Fibroblast of lung (primary cell): ENCODE measurements at places on chromosomes 2 and 18.

- peaks cover 21% of the 10 kb centered on the region for H3K4me1 ChIP-seq
- no peak overlapping the region for H3K4me3 ChIP-seq
- H3K36me3 ChIP-seq: peaks cover 13% of the 10 kb centered on the region
- no peaks in the 10 kb centered on the region for H3K27me3 ChIP-seq
Measured at GRCh38 chr18:8794156-8794933, 89.0 kb downstream of the MTCL1 start.

- DNase-seq: peak; percentile 12
- H3K36me3 ChIP-seq: no peaks in the 10 kb centered on the region
- no peaks in the 10 kb centered on the region for H3K4me1 ChIP-seq
- no peak overlapping the region for H3K4me3 ChIP-seq
- H3K27ac ChIP-seq: no peak overlapping the region
Measured at GRCh38 chr2:21627938-21628337, 504.2 kb downstream of the TDRD15 start.

DNA sequence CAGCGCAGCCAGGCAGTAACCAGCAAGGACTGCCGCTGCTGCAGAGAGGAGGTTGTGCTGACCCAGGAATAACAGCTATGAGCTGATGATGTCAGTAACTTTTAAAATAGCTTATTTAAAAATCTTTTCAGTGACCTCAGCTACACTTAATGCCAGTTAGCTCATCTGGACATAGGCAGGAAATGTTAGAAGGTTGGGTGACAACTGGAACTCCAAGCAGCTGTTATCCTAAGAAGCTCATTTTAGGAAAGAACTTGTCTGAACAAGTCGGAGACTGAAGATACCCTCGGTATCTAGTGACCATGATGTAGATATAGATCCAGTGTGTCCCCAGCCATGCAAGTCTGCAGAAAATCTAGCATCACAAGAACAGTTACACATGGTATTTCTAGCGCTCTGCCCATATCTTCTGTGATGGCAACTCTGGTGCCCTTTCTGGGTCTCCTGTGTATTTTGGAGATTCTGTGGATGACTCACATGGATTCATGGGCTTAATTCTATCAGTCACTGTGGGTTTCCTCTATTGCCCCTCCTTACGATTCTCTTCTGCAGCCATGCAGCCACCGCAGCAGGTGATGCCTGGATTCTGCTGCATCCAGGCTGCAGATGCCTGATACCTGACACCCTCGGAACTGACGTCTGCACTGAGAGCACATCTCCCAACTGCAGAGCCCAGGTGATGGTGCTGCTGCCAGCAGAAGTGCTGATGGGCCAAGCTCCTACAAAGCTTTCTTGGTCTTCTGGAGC is 19.8 kb upstream of the PLEK start:
- no peaks in the 10 kb centered on the region for H3K27me3 ChIP-seq
- H3K36me3 ChIP-seq: no peaks in the 10 kb centered on the region
- DNase-seq: no peak
- H3K4me3 ChIP-seq: no peak overlapping the region
- H3K4me1 ChIP-seq: no peaks in the 10 kb centered on the region

- H3K27ac ChIP-seq: no peak overlapping the region
- H3K4me1 ChIP-seq: no peaks in the 10 kb centered on the region
- H3K4me3 ChIP-seq: no peak overlapping the region
Measured at GRCh38 chr18:42181474-42181873, 226.4 kb downstream of the PIK3C3 start.

- peak; percentile 80 for DNase-seq
- H3K27ac ChIP-seq: peak overlapping the region; percentile 75
- peak overlapping the region; percentile 3 for H3K4me3 ChIP-seq
- no peaks in the 10 kb centered on the region for H3K27me3 ChIP-seq
Measured at GRCh38 chr2:55585451-55586080, 31.9 kb downstream of the PPP4R3B start.

GRCh38 chr2:195769975-195770374 is 112.9 kb downstream of the SLC39A10 start:
- H3K4me3 ChIP-seq: no peak overlapping the region
- no peaks in the 10 kb centered on the region for H3K4me1 ChIP-seq
- H3K36me3 ChIP-seq: no peaks in the 10 kb centered on the region
- DNase-seq: no peak

DNA sequence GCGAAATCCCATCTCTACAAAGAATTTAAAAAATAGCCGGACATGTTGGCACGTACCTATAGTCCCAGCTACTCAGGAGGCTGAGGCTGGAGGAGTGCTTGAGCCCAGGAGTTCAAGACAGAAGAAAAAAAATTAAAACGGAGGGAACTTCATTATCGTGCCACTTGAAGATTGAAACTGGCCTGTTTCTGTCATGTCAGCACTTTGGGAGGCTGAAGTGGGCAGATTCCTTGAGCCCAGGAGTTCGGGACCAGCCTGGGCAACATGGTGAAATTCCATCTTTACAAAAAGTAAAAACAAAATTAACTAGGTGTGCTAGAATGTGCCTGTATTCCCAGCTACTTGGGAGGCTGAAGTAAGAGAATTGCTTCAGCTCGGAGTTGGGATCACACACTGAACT is 3.0 kb upstream of the TEX44 start:
- H3K27me3 ChIP-seq: peaks cover 3% of the 10 kb centered on the region
- no peak overlapping the region for H3K27ac ChIP-seq
- no peak for DNase-seq
- H3K36me3 ChIP-seq: no peaks in the 10 kb centered on the region

- no peaks in the 10 kb centered on the region for H3K27me3 ChIP-seq
- no peak overlapping the region for H3K27ac ChIP-seq
- H3K4me3 ChIP-seq: no peak overlapping the region
- no peaks in the 10 kb centered on the region for H3K4me1 ChIP-seq
- no peaks in the 10 kb centered on the region for H3K36me3 ChIP-seq
- no peak for DNase-seq
Measured at GRCh38 chr2:172489681-172490080, 62.3 kb downstream of the ITGA6 start.

DNA sequence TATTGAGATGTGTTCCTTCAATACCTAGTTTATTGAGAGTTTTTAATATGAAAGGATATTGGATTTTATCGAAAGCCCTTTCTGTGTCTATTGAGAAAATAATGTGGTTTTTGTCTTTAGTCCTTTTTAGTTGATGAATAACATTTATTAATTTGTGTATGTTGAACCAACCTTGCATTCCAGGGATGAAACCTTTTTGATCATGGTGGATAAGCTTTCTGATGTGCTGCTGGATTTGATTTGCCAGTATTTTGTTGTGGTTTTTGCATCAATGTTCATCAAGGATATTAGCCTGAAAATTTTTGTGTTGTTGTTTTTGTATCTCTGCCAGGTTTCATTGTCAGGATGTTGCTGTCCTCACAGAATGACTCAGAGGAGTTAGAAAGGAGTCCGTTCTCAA is 1710.4 kb downstream of the SUCLG1 start:
- H3K36me3 ChIP-seq: no peaks in the 10 kb centered on the region
- no peak overlapping the region for H3K4me3 ChIP-seq
- no peaks in the 10 kb centered on the region for H3K27me3 ChIP-seq

GRCh38 chr2:47259829-47260228 is 104.7 kb upstream of the STPG4 start:
- no peak overlapping the region for H3K27ac ChIP-seq
- H3K27me3 ChIP-seq: no peaks in the 10 kb centered on the region
- no peak overlapping the region for H3K4me3 ChIP-seq
- no peaks in the 10 kb centered on the region for H3K36me3 ChIP-seq
- no peaks in the 10 kb centered on the region for H3K4me1 ChIP-seq

DNA sequence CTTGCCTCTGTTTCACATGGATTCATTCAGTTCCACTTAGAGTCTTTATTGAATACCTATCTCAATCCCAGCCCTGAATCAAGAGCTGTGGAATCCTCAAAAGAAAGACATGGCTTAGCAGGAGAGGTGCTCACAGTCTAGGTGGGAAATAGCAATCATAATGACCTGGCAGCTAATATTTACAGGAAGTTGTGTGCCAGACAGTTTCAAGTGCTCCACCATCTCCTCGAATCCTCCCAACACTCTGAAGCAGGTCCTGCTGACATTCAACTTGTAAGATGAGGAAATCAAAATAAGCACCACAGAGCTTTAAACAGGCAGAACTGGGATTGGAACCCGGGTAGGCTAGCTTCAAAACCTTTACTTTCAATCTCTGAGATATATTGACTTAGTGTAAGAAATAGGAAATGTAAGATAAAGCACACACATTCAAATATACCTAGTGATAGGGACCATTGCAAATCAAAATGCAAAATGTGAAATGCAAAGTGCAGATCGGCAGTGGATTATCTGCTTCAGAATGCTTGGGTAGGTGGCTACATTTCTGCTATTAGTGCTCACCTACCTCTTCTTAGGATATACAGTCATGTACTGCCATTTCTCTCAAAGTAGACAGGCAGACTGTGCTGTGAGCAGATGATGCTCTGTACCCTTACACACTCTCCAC is 182.0 kb downstream of the PRKCE start:
- no peaks in the 10 kb centered on the region for H3K4me1 ChIP-seq
- H3K27me3 ChIP-seq: no peaks in the 10 kb centered on the region
- DNase-seq: no peak
- no peak overlapping the region for H3K27ac ChIP-seq
- no peak overlapping the region for H3K4me3 ChIP-seq

DNA sequence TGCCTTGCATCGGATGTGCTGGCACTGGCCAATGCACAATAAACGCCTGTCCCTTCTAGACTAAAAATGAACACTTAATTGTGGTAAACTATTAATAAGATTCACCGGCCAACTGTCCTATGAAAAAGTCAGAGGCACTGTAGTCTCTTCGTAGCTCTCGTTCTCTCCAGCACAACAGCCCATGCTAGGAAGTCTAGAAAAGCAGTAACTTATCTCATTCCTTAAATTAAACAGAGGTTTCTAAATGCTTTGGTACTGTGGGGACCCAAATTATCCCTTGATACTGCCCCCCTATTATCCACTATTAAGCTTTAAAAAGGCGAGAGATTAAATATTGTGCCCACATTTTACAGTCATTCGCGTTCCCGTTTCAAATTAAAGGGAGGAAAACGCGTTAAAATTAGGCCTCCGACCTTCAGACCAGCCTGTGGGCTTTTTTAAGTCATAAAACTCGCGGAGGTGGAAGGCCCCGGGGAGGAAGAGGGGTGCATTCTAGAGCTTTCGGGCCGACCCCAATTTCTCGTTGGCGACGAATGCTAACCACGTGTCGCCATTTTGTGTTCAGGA is 1.5 kb upstream of the PCBP1 start:
- no peaks in the 10 kb centered on the region for H3K27me3 ChIP-seq
- peak overlapping the region; percentile 95 for H3K4me3 ChIP-seq
- no peak for DNase-seq
- peak overlapping the region; percentile 100 for H3K27ac ChIP-seq
- H3K36me3 ChIP-seq: peaks cover 11% of the 10 kb centered on the region

DNA sequence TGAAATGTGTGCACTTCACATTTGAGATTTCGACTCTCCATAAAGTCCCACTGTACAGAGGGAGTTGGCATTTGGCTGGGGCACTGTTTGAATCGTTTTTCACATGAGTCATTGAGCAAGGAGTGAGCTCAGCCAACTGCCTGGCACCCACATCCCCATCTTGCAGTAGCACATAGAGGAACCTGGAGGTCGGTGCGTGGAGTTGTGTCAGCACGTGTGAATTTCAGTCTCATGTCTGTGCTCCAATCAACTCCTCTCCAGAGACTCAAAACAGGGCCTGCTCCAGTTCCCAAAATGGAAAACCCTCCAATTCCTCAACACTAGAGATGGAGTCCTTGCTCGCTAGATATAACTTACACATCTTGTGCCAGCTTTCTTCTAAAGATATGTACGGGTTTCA is 126.8 kb upstream of the CAPN13 start:
- no peak overlapping the region for H3K4me3 ChIP-seq
- H3K36me3 ChIP-seq: no peaks in the 10 kb centered on the region
- H3K27ac ChIP-seq: no peak overlapping the region
- no peaks in the 10 kb centered on the region for H3K4me1 ChIP-seq
- DNase-seq: no peak

GRCh38 chr2:86768189-86768949 is 22.3 kb downstream of the CD8A start:
- no peaks in the 10 kb centered on the region for H3K27me3 ChIP-seq
- no peak for DNase-seq
- H3K4me1 ChIP-seq: no peaks in the 10 kb centered on the region
- H3K36me3 ChIP-seq: no peaks in the 10 kb centered on the region

DNA sequence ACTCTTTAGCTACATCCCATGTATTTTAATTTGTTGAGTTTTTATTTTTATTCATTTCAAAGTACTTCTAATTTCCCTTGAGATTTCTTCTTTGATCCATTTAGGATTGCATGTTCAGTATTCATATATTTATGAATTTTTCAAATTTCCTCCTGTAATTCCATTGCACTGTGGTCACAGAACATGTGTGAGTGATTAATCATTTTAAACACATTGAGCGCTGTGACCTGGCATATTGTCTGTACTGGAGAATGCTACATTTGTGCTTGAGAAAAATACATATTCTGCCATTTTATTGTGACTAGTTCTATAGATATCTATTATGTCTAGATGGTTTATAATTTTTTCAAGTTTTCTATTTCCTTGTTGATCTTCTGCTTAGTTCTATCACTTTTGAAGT is 353.7 kb downstream of the RAD51AP2 start:
- DNase-seq: no peak
- no peaks in the 10 kb centered on the region for H3K4me1 ChIP-seq
- H3K27ac ChIP-seq: no peak overlapping the region
- H3K4me3 ChIP-seq: no peak overlapping the region
- H3K27me3 ChIP-seq: no peaks in the 10 kb centered on the region
- no peaks in the 10 kb centered on the region for H3K36me3 ChIP-seq

DNA sequence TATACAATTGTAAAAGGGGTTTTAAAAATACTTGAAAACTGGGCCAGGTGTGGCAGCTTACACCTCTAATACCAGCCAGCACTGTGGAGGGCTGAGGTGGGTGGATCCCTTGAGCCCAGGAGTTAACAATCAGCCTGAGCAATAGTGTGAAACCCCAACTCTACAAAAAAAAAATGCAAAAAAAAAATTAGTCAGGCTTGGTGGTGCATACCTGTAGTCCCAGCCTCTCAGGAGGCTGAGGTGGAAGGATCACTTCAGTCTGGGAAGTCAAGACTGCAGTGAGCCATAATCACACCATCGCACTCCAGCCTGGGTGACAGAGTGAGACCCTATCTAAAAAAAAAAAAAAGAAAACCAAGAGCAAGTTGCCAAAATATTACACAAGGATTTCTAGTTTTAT is 182.7 kb downstream of the UBE2E3 start:
- H3K36me3 ChIP-seq: no peaks in the 10 kb centered on the region
- no peak for DNase-seq
- no peaks in the 10 kb centered on the region for H3K4me1 ChIP-seq
- H3K4me3 ChIP-seq: no peak overlapping the region

GRCh38 chr2:54629390-54629789 is 94.1 kb upstream of the EML6 start:
- peaks cover 40% of the 10 kb centered on the region for H3K36me3 ChIP-seq
- no peak overlapping the region for H3K4me3 ChIP-seq
- no peaks in the 10 kb centered on the region for H3K27me3 ChIP-seq
- DNase-seq: no peak

DNA sequence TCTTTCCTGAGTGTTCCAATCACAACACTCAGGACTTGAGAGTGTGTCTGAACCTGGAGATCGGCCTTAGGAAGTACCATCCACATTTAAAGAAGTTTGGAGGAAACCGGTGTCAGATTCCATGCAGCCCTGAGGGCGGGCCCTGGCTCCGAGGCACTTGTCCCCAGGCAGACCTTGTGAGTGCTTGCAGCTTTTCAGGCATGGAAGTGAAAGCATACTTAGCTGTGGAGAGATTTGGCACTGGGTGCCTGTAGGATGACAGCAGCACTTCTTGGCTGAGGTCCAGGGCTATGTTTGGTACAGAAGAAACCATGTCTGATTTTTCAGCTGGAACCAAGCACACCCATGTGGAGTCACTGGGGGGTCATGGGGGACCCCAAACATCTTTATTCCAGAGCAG is 230.8 kb downstream of the SEPTIN10 start:
- no peaks in the 10 kb centered on the region for H3K36me3 ChIP-seq
- peaks cover 13% of the 10 kb centered on the region for H3K4me1 ChIP-seq
- DNase-seq: peak; percentile 69
